Kidney capillary endothelial cell (primary cell): ENCODE measurements at places on chromosomes 3 and 15.

DNA sequence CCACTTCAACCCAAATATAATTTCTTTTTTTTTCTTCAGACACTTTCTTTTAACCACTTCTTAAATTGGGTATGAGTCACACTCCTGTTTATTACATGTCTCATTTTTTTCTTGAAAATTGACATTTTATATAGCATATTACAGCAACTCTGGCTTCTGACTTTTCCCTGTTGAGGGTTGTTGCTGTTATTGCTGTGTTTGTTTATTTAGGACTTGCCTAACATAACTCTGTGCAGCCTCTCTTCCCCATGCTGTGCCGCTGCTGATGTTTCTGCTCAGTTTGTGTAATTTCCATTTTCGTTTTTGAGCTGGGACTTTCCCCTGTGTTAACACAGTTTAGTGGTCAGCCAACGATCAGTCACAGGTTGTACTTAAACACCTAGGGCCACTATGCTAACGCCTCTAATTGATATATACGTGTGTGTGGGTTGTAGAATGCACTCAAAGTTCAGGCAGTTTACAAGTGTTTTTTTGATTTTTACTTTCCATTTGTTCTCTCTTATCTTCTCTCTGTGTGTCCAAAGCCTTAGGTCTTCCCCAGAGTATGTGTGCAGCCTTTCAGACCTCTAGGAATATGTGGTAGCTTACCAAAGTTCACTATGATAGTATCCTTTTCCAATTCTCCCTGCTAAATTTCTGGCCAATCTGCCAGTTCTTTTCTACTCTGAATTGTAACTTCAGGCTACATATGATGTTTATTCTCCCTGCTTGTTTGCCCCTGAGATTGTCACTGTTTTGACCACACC, 337.2 kb downstream of the ZBTB20 start:
- DNase-seq, result no peak

- DNase-seq, result no peak
Observed at GRCh38 chr3:18888370-18888769, 259.9 kb upstream of the KCNH8 start.

DNA sequence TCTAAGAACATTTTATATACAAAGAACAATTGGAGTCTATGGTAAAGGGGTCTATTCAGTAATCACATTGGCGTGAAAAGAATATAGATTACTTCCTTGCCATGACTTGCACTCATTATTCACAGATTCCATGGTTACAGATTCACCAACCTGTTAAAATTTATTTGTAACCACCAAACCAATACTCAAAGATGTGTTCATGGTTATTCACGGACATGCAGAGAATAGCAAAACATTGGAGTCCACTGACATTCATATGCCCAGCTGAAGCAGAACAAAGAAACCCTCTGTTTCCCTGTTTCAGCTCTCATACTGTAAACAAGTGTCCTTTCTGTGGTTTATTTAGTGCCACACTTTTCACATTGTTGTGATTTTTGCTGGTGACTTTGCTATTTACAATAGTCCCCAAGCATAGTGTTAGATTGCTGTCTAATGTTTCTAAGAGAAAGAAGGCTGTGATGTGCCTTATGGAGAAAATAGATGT, 185.8 kb upstream of the TTC14 start:
- no peak for DNase-seq

- no peak for DNase-seq
Observed at GRCh38 chr3:85074003-85074402, 115.2 kb downstream of the CADM2 start.

DNA sequence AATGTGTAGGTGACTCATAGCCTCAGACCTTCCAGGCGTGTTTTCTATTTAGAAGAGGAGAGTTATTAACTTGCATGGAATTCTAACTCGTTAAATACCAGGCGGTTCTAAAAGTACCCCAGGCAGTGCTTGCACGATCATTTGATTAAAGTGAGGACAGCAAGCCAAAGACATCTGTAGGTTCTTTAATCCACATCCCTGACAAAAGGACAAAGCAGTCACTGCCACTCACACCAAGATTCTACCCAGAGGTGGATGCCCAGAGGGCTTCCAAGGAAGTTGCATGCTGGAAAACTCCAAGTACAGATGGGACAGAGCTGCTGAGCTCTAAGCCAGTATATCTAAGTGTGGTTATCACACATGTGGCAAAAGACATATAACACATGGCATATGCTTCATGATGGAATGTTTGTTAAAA, 372.1 kb downstream of the ROBO2 start:
- no peak for DNase-seq
